Astrocyte of the spinal cord (primary cell): ENCODE measurements at places on chromosomes 7 and 10.

DNA sequence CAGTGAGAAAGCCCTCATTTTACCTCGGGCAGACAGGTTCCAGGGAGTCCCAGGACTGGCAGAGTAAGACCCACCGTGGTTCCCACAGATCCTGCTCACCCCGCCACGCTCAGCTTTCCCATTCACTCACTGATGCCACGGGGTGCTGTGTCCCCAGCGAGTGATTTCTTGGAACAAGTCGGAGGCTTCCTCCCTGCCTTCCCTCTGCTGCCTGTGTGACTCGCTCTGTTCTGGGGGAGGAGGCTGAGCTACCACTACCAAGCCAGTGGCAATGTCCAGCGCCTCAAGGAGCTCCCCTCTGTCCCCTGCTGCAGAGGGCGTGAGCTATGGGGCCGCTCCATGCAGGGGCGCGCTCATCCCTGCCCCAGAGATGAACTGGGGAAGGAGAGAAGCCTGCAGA, 12.6 kb downstream of the IL15RA start:
- DNase-seq = no peak

DNA sequence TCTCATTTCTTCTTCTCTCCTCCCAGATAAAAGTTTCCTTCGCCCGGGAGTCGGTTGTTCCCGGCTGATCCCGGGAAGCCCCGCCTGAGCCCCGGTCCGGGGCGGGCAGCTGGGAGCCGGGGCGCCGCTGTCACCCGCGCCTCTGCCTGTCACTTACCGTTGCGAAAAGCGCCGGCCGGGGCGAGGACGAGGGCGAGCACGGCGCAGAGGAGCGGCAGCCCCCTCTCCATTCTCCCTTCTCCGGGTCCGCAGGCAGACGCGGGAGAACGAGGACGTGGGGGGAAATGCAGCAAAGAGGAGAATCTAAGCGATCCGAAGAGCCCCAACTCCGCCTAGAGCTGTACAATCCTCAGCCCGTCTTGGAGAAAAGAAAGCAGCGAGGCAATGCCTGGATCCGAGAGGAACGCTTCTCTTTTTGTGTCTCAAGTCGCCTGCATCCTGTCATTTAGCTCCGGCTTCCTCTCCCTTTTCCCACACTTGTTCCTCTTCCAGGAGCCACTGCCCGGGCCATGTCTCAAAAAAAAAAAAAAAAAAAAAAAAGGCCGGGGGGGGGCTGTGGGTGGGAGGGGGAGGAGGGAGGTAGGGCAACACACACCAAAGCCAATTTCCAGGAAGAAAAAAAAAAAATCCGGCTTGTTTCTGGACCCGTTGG, at the start of gene NRP1:
Gene NRP1 (minus strand): TSS at position 515 of the 652 bp plus-strand sequence. CDS start 285 bp downstream, at position 230.
- no peak for DNase-seq

- no peak for DNase-seq
Observed at GRCh38 chr7:69748530-69748929, 150.3 kb downstream of the AUTS2 start.

GRCh38 chr10:86700851-86701617, 32.7 kb downstream of the LDB3 start:
- no peak for DNase-seq

GRCh38 chr10:60645980-60646379, 132.3 kb upstream of the CDK1 start:
- no peak for DNase-seq

DNA sequence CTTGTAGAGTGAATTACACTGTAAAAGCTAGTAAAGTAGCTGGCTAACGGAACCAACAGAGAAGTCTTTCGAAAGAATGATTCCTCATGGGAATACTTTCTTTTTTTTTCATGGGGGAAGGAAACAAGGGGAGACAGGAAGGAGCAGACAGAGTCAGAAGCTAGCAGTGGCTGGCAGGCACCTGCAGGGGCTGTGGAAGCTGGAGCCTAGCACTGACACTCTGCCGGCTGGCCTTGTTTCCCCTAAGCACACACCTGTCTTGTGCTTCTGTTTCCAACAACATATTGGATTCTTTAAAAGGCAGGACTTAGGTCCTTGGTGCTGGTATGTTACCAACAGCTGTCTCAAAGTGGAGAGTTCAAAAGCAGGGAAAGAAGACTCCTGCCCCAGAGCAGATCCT, 24.7 kb downstream of the NOD1 start:
- DNase-seq = no peak

GRCh38 chr7:28002638-28003037, 178.0 kb downstream of the JAZF1 start:
- no peak for DNase-seq

GRCh38 chr7:140121326-140121725, 55.5 kb downstream of the KDM7A start:
- DNase-seq = peak; percentile 37

- peak; percentile 92 for DNase-seq
Observed at GRCh38 chr7:6258440-6259182, 13.8 kb downstream of the CYTH3 start.
